ENCODE measurements at places on chromosomes 5 and 9. TPM values are rescaled to one million over a fixed set of nuclear protein-coding genes. Genes with fewer than 3 reads are reported as not detected.

Gene HSD17B4
- 169 TPM for total RNA-seq

Gene CTNND2
- total RNA-seq, result not detected

Gene ESM1
- total RNA-seq, result not detected

Gene SLC6A19
- not detected for total RNA-seq

Gene SPINK7
- not detected for total RNA-seq

Gene ENTPD8
- not detected for total RNA-seq

Gene GMCL2
- not detected for total RNA-seq

Gene CDC25C
- total RNA-seq, result 10.8 TPM

DNA sequence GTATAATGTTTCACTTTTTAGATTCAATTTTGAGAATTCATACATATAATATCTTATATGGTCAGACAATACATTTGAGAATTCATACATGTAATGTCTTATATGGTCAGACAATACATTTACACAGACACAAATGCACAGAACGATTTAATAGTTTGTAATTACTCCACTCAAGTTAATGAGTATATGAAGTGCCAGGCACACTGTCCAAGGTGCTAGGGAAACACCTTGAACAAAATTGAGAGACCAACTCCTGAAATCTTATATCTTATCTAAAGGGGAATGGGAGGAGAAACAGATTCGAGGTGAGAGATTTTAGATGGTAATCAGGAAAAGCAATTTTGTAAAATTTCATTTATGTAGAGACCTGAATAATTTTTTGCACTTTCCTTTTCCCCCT, 994.7 kb downstream of the CDH12 start:
- no peaks in the 10 kb centered on the region for H3K27me3 ChIP-seq
- peak; percentile 0 for DNase-seq
- no peaks in the 10 kb centered on the region for H3K36me3 ChIP-seq
- H3K4me1 ChIP-seq, result no peaks in the 10 kb centered on the region
- H3K27ac ChIP-seq, result no peak overlapping the region

GRCh38 chr5:73709536-73710129, 83.6 kb downstream of the ARHGEF28 start:
- H3K27me3 ChIP-seq, result no peaks in the 10 kb centered on the region
- peaks cover 12% of the 10 kb centered on the region for H3K36me3 ChIP-seq
- H3K4me1 ChIP-seq, result no peaks in the 10 kb centered on the region
- DNase-seq, result peak; percentile 10
- H3K4me3 ChIP-seq, result no peak overlapping the region

- no peak for DNase-seq
- no peak overlapping the region for H3K4me3 ChIP-seq
- no peaks in the 10 kb centered on the region for H3K4me1 ChIP-seq
- peaks cover 83% of the 10 kb centered on the region for H3K36me3 ChIP-seq
- no peak overlapping the region for H3K27ac ChIP-seq
Observed at GRCh38 chr9:131179561-131180219, 54.3 kb downstream of the NUP214 start.

- H3K4me1 ChIP-seq, result no peaks in the 10 kb centered on the region
- DNase-seq, result no peak
Observed at GRCh38 chr5:35171078-35171477, 59.2 kb downstream of the PRLR start.

DNA sequence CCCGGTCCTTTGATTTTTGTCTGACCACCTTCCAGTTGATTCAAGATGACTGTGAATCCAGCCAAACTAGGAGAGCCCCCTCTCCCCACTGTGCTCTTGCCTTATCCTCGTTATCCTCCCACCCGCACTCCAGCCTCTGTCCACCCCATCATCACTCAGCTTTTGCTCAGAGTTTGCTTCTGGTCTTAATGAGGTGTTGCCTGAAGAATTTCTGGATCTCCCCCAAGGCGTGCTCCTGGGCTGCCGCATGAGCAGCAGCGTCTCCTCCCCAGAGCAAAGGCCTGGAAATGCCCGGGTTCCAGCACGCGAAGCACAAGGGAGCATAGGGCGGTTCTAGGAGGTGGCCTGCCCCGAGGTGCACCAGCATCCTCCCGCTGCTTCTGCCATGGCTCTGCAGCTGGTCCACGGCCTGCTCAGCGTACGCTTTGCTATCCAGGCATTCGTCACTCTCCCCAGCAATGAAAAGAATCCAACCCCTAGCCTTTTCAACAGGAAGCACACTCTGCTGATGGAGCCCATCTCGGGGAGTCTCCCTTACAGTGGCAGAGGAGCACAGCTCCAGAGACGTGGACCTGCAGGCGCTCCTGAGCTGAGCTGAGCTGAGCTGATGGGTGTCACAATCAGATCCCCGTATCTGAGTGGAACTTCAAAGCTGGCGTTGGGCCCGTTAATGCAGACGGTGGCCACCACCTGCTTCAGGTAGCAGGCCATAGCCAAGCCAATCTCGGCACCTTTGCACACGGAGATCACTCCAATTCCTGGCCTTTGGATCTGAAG, 50.7 kb downstream of the BAAT start:
- H3K27ac ChIP-seq, result no peak overlapping the region
- DNase-seq, result no peak
- H3K4me3 ChIP-seq, result no peak overlapping the region
- H3K4me1 ChIP-seq, result no peaks in the 10 kb centered on the region

- DNase-seq, result no peak
- H3K4me3 ChIP-seq, result no peak overlapping the region
- H3K27ac ChIP-seq, result no peak overlapping the region
- no peaks in the 10 kb centered on the region for H3K36me3 ChIP-seq
Observed at GRCh38 chr9:124231095-124231737, 26.5 kb upstream of the NEK6 start.

Data from MCF 10A (cell line).